ENCODE measurements at places on chromosomes 4 and X. TPM values are rescaled to one million over a fixed set of nuclear protein-coding genes. Genes with fewer than 3 reads are reported as not detected.

GRCh38 chr4:38387348-38387747 is 276.7 kb upstream of the KLF3 start:
- DNase-seq, result no peak

Gene CWH43
- not detected for total RNA-seq

DNA sequence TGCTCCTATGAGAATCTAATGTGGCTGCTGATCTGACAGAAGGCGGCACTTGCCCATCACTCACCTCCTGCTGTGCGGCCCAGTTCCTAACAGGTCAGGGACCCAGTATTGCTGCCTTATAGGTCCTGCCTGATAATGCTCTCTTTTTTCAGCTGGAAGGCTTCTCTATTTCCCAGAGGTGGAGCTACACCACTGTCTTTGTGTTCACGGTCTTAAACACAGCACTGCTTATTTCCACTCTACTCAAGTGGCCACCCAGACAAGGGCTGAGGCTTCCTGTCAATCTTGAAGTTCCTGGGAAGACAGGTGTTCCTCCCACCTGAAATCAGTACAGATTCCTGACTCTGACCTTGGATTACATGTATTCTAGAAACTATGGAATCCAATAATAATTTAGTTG is 270.6 kb downstream of the NR3C2 start:
- no peak for DNase-seq

GRCh38 chrX:118117741-118118140 is 1.1 kb upstream of the KLHL13 start:
- no peak for DNase-seq

- no peak for DNase-seq
Observed at GRCh38 chr4:70691661-70692060, 3.3 kb downstream of the UTP3 start.

DNA sequence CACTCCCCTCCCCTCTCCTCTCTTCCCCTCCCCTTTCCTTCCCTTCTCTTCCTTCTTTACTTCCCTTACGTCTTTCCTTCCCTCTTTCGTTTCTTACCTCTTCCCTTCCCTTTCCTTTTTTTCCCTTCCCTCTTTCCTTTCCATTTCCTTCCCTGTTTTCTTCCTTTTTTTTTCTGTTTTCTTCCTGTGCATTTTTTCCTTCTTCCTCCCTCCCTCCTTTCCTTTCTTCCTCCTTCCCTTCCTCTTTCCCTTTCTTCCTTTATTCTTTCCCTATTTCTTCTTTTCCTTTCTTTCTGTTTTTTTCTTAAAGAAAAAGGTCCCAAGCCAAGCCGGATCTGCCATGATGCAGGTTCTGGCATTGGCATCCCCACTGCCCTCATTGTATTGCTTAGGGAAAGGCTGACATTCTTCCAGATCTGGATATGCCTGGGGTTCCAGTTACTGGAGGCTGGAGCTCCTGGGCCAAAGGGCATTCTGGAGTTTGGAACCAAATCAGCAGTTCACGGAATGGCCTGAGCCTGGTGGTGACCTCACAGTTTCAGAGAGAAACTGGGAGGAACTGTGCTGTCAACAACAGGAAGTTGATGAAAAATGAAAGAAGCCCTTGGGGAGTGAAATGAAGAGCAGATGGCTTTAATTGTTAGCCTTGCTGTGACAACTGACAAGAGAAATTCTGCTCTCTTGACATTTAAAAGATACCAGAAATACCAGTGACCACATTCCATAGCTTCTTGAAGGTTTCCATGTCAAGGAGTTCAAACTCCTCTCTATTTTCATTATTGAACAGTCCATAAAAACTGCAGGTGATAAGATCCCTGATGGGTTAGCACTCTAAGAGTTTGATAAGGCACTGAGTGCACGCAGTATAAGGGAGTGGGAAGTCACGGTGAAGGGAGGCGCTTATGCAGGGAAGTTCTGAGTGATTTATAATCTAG is 622.1 kb downstream of the SPRY1 start:
- peak; percentile 8 for DNase-seq

Gene FAM47A
- total RNA-seq, result not detected

DNA sequence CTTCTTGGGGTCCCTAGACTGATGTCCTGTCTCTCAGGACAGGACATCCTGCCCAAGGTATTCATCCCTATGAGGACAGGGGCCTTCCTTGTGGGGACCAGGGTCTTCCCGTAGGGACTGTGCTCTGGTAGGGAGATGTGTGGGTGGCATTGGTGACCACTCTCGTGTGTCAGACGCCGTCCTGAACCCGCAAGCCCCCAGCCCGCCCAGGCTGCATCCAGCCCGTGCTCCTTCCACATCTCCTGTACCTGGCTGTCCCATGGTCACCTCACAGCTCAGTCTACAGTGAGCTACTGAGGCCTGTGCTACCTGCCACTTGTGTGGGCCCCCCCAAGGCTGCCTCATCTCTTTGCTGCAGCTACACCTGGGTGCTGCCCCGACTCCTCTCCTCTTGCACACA is 24.0 kb downstream of the WFS1 start:
- no peak for DNase-seq

Gene FGF5
- not detected for total RNA-seq

Gene COX7B2
- not detected for total RNA-seq

- no peak for DNase-seq
Observed at GRCh38 chr4:174422893-174423256, 99.4 kb downstream of the HPGD start.

DNA sequence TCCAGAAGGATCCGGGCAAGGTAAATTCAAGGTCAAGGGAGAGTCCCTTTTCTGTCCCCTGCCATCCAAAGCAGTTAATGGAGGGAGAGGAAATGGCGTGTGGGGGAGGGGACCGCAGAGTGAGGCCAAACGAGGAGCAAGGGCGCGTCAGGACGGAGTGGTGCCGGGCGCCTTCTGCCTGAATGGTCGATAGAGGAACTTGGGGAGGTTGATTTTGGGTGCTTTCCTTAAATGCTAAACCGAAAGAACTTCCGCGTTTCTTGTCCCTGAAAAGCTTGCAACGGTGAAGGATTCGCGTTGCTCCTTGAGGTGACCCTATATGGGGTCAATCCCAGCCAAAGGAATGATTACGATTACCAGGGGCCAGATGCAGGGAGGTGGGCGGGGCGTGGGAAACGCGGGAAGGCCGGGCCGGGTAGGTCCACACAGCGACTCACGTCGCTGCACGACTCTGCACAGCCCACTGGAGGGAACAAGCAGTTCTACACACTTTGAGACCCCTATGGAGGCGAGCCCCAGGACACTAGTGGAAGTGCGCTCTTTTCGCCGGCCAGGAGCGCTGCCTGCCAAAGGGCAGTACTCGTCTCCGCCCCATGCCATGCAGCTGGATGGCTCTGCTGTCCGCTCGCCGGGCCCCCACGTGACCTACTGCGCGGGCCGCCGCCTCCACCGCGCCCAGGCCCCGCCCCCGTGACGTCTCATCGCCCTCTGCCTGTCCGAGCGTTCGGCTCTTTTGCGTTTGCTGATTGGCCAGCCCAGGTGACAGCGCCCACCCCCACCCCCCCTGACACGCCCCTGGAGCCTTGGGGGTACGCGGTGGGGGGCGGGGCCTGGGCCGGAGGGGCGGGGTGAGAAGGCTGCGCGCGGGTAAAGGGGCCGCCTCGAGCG is 452 bp upstream of the GK start:
- peak; percentile 91 for DNase-seq

Gene AVPR2
- not detected for total RNA-seq

Gene ATP8A1
- 21.1 TPM for total RNA-seq

DNA sequence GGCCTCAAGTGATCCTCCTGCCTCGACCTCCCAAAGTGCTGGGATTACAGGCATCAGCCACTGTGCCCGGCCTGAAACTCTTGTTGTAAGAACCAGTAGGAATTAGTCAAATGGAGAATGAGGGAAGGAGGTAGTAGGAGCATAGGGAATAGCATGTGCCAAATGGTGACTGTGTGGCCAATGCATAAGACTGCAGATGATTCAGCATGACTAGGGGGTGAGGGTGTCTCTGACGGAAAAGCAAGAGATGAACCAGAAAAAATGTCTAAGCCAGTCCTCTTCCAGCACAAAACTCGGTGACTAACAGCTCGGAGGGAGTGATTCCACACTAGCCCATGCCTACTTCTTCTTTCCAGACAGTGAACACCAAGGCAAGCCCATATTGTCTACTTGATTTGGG is 58.2 kb upstream of the DUSP21 start:
- no peak for DNase-seq

- DNase-seq, result no peak
Observed at GRCh38 chr4:145984563-145984962, 45.9 kb upstream of the ZNF827 start.

Gene TMEM185A
- total RNA-seq, result 15.8 TPM

- no peak for DNase-seq
Observed at GRCh38 chr4:151459375-151459774, 50.4 kb downstream of the FHIP1A start.

- peak; percentile 26 for DNase-seq
Observed at GRCh38 chrX:43656005-43656494, at the start of gene MAOA. MAOA (plus strand) TSS chrX:43656299; CDS start chrX:43656342, 43 bp downstream.

DNA sequence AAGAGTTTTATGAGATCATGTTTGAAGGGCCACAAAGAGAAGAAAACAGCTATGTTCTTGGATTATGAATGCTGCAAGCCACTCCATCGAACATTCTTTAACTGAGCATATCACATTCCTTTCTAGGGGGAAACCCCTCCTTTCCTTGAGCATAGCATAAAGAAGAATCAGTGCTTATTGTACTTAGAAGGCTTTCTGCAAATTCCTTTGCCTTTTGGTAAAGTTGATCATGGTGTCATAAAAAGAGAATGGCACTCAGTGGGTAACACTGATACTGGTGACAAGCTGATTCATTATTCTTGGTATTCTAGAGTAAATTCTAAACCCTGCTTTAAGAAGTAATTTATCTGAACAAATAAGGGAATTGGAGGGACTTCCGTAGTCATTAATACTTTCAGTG is 88.5 kb upstream of the GPR34 start:
- DNase-seq, result no peak

GRCh38 chr4:183977707-183978106 is 72.6 kb downstream of the STOX2 start:
- no peak for DNase-seq

- DNase-seq, result no peak
Observed at GRCh38 chr4:184281231-184282139, 63.8 kb upstream of the ENPP6 start.

DNA sequence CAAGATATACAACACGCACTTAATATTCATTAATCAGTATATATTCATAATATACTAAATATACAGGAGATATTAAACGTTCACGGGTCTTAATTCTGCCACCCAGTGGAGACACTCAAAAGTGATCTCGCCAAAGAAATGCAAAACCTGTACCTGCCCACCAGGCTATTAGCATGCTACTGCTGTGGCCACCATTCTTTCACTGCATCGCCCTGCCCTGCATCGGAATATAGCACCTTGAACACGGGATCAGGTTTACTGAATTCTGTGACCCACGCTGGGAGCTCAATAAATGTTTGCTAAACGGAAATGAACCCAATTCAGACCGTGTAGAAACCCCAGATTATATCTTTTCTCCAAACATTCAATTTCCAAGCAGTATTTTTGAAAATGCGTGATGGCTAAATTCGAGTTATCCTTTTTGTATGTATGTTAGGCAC is 840 bp upstream of the CLCN3 start:
- DNase-seq, result peak; percentile 55

- DNase-seq, result no peak
Observed at GRCh38 chr4:10272511-10272910, 155.9 kb upstream of the WDR1 start.

DNA sequence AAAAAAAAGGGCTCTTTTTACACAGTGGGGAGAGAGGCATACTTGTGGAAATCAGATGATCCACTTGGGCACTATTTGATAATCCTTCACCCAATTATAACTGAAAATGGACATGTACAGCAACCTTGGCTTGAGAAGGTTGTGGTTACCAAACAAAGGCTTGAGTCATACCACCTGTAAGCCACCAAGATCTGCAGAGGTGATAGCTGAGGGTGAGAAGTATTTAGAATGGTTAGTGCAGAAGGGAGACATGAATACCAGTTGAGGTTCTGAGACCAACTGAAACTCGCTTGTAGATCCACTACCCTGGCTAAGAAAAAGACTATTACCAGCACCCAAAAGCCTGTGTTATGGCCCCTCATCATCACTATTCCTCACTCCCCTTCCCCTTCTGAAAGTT is 614.0 kb downstream of the STIM2 start:
- DNase-seq, result no peak

DNA sequence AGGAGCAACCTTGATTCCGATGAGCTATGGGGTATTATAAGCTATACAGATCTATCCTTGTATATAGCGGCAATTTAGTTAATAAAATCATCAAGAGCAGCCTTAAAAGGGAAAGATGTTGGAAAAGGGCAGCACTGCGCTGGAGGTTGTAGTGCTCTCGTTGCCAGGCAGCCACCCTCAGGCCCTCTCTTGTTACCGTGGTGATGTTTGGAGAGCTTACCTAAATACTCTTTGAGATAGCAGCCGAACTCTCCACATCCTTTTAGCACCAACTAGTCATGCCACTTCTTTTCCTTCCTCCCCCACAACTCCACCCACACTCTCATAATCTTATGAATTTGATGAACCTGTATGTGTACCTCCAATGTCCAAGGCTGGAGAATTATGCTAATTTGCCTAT is 3.8 kb upstream of the RADX start:
- no peak for DNase-seq

DNA sequence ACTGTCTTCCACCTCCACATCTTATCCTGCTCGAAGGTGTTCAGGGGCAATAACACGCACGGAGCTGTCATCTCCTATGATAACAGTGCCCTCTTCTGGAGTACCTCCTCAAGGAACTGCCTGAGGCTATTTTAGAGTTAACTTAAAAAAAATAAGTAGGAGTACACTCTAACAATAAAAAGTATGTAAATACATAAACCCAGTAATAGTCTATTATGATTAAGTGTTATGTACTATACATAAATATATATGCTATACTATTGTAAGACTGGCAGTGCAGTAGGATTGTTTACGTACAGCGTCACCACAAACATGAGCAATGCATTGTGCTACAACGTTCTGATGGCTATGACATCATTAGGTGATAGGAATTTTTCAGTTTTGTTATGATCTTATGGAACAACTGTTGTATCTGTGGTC is 34.5 kb upstream of the TLR2 start:
- peak; percentile 19 for DNase-seq

Gene ARHGEF38
- total RNA-seq, result not detected

GRCh38 chr4:19725130-19725529 is 526.6 kb upstream of the SLIT2 start:
- no peak for DNase-seq

GRCh38 chr4:112735474-112735951 is 98.6 kb downstream of the LARP7 start:
- no peak for DNase-seq

GRCh38 chr4:125739760-125740159 is 425.0 kb downstream of the FAT4 start:
- no peak for DNase-seq

DNA sequence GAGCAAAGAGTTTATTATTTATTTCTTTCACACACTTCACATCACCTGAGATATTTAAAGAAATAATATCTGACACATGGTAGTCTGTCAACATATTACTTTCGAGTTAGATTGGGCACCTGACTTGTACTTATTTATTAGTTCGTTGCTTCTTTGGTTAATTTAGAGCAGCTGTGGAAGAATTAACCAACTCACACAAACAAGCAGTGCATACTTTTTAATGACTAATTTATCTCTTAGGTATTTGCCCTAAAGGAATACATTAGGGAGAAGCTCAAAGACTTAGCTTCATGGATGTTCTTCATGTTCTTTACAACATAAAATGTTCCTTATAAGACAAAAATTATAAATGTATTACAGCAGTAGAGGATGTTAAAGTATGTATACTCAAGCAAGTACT is 242.9 kb downstream of the ARHGAP24 start:
- DNase-seq, result no peak

Data from activated CD4-positive, alpha-beta T cell treated with anti-CD3 and anti-CD28 coated beads, Interleukin-2, amount 10 ng/mL, durations not matched to agents 7 days and 5 days (primary cell).